ENCODE measurements at places on chromosomes 7 and 10.

GRCh38 chr10:69957886-69958555 lies 94.6 kb upstream of the MACROH2A2 start:
- DNase-seq = no peak

DNA sequence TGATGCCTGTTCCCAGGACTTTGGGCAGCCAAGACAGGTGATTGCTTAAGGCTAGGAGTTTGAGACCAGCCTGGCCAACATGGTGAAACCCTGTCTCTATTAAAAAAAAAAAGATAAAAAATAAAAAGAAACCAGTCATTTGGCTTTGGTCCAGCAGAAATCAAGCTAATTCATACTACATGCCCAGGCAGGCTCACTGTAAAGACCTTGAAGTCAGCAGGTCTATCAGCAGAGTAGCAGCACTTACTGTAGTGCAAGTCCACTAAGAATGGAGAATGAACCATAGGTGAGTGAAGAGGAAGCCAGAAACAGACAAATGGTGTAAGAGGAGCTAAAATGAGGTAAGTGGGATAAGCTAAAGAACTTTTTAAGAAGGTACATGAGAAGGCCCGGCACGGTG lies 24.7 kb downstream of the PSPH start:
- DNase-seq = no peak

- no peak for DNase-seq
These were observed 3.2 kb upstream of the VSTM4 start for GRCh38 chr10:49118430-49119074.

DNA sequence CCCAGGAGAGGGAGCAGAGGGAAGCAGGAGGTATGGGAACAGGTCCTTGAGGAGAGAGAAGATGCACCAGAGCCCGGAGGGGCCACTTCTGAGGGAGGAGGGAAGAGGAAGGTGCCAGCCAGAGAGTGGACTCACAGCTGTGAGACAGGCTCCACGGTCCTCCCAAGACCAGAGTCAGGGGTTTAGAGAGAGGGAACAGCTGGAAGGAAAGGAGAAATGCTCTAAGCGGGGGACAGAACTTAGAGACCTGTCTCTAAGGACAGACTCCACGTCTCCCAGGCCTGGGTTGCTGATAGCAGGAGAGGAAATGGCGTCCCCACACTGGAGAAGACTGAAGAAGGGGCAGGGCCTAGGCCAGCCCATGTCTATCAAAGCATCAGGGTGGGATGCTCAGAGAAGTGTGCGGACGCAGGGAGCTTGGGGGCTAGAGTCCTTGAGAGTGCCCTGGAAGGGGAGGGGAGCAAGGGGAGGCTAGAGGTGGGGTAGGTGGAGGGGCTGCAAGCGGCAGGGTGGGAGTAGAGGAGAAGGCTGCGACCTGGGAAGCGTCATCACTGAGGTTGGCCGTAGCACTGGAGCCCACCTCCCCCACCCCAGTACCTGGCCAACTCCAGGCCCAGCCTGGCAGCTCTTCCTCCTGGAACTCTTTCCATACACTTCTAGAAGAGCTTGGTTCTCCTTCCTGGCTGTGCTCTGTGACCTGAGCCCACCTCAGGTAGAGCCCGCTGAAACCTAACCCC lies 25.6 kb upstream of the GRID1 start:
- DNase-seq = no peak

DNA sequence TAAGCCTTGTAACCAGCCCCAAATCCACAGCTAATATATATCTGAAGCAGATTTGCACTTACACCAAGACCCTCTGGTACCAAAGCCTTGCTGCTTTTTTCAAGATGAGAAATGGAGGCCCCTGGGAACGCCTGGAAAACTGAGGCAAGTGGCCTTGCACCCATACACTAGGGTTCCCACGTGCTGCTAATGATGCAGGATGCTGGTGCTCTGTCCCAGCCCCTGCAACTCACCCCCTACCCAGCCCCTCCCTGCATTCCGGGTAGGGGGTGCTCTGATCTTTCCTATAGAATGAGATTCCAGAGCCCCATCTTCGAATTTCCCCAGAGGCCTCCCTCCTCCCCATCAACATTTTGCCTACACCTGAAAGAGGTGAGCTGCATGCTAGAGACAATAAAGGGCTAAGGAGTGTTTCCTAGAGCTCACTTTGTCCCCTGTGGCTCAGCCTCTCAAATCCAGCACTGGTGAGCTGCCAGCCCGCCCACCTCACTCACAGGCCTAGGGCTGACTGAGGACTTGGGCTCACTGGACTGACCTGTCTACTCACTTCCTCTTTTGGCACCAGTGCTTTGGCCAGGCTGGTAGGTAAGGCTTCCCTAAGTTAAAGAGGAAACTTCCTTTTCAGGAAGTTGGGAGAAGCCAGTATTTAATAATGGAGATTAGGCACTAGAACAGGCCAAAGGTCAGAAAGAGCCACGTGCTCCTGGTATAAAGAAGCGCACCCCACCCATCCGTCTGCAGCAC lies 9.8 kb downstream of the RBP4 start:
- no peak for DNase-seq

DNA sequence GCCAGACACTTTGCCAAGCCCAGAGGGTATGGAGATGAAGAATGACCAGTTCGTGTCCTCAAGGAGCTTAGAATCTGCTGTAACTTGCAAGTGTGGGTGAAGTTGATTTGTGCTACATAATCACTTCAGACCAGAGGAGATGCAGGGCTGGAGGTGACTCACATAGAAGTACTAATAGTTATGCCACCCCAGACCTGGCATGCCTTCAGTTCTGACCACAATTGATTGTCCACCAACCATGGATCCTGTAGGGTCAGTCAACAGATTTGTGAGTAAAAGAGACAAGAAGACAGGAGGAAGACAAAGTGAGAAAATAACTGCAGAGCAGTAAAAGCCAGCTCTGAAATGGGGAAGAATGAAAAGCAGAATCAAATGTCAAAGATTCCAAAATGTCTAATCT lies 51.2 kb upstream of the BMPER start:
- no peak for DNase-seq

DNA sequence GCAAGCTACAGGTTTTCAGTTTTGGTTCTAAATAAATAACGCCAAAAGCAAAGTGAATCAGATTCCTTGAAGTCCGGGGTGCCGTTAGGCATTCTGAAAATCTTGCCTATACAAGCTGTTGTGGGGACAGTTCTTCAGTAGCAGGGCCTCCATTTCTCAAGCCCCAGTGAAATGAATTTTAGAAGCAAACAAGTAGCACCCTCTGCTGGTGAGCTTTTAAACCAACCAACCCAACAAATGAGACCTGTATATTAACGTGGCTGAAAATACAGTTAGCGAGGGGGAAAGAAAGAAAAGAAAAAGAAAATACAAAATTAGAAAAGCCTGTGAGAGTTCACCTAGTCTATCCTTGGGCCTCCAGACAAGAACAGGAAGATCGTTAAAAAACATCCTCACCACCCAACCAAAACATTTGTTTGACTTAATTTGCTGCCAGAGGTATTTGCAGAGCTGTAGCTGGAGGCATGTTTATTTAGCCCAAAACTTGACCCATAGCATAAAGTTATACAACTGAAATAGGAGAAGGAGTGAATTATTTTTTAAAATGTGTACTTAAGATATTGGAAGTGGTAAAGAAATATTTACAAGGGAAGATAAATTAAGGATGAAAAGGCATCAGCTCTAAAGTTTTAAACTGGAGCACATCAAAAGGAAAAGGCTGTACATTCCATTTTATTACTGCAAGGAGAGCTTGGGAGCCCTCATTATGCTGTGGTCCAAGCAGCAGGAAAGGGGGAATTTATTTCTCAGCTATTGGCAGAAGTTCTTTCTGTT lies 98.9 kb downstream of the DYNC1I1 start:
- peak; percentile 37 for DNase-seq

DNA sequence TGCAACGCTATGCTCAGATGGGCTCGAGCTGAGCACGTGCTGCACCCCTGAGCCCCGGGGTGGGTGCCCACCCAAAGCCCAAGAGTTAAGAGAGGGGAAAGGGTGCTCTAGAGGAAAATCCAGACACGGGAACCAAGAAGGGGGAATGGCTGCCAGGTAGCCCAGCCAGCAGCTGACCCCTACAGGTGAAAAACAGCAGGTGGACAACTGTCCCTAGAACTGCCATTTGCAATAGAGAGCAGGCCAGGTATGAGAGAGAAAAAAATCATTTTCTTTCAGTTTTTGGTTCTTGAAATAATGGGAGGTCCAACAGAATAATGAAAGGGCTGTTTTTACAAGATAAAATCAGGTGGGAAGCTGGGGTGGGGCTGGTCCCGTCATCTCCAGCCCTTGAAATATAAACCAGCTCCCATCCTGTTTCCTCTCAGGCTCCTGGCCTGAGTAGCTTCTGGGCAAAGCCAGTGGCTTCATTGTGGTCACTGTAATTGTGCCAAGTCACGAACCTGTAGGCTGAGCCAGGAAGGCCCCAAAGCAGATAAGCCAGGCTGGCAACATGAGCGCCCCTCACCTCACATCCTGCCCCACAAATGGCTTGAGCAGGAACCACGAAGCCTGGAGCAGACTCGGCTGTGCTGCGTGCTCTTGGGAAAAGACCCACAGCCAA lies 257.8 kb downstream of the SNX10 start:
- DNase-seq = no peak

DNA sequence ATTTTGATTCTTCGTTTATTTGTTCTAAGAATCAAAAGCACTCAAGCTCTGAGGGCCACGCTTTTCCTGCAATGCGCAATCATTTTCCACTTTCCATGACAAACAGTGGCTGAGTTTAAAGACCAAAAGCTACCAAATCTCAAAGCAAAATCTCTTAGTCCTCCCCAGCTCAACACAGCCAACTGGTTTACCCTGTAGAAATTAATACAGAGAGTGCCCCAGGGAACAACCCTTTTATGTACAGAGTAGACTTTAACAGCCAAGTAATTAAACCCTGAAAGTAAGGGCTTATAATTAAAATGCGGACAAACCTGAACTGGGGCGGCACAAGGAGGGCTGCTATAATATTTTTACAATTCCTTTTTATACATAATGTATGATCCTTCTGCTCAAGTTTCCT lies 53.2 kb downstream of the FAM53B start:
- no peak for DNase-seq

GRCh38 chr10:34555653-34556052 lies 259.4 kb downstream of the PARD3 start:
- DNase-seq = no peak

Data from smooth muscle cell of the brain vasculature (primary cell).